NCI-H446 treated with DMSO at 0.1 percent for 48 hours (cell line): ENCODE measurements at places on chromosomes 2 and 18.

- DNase-seq, result no peak
Observed at GRCh38 chr2:132726155-132726554, 56.1 kb upstream of the LYPD1 start.

DNA sequence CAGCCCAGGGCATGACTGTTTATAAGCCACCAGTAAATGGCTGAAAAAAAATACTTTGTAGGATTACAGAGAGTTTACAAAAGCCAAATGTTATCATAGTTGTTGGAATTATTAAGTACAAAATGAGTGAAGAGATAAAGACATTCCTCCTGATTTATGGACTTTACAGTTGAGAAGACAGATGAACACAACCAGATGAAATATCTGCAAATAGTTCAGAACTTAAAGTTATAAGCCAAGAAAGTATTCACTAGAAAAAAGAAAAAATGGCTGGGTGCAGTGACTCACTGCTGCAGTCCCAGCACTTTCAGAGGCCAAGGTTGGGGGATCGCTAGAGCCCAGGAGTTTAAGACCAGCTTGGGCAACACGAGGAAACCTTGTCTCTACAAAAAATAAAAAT, 11.2 kb downstream of the PMAIP1 start:
- DNase-seq, result no peak

DNA sequence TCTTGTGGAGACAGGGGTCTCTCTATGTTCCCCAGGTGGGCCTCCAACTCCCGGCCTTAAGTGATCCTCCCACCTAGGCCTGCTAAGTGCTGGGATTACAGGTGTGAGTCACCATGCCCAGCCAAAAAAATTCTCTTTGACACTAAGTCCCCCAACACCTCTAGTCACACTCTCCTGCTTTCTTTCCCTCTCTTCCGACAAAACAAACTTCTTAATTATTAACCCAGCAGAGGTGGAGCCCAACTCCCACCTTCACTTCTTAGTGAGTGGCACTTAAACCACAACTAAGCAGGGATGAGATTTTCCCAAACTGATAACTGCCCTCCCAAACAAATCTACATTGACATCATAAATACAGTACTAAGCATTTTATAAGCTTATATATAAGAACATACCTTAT, 60.5 kb upstream of the PMAIP1 start:
- DNase-seq, result no peak

GRCh38 chr2:101698014-101698843, 722 bp downstream of the MAP4K4 start:
- DNase-seq, result peak; percentile 9

DNA sequence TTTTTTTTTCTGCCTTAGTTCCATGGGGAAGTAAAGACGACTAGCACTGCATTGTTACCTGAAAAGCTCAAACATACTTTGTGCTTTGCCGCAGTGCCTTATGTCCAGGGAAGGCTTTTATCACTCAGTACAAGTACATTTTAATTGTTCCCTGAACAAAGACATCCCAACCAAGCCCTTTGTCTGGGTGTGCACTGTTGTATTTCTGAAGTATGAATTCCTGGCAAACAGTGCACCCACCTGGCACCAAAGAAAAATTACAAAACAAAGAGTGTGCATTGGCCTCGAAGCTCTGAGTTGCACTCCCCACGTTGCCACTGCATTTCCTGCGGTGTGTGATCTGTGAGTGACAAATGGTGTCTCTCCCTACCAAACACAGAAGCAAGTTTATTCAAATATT, 858.5 kb upstream of the PIK3C3 start:
- DNase-seq, result peak; percentile 31

DNA sequence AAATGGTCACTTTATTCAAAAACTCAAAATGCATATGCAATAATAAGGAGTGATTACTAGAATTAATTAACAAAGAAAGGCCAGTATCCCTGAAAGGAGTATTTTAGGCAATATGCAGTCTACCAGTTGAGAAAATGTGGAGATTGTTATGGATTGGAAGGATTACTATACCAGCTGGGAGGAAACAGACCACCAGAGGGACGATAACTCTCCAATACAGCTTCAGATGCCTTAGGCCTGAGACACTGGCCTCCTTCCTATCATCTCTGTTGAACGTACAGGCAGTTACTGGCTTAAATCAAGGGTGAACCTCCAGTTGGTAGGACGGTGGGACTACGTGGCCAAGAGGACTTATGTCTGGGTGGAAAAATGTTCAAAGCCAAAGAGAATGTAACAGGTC, 336.4 kb upstream of the EPHA4 start:
- no peak for DNase-seq

- DNase-seq, result no peak
Observed at GRCh38 chr18:13138420-13139139, 80.0 kb upstream of the LDLRAD4 start.

DNA sequence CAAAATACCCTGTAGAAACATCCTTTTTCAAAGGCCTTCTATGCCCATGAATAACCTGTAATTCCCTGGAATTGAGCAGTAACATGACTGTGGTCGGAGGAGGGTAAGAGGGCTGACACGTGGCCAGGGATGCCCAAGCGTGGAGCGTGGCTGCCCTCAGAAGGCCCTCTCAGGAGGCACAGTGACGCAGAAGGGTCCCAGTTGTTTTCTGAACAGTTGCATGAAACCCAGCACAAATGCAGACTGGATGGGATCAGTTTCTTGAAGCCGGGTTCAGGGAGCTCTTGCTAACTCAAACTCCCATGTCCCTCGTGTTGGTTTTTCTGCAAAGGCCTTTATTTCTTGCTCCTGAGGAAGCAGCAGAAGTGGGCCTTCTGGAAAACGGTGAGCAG, 237.0 kb downstream of the ALPK2 start:
- no peak for DNase-seq

- no peak for DNase-seq
Observed at GRCh38 chr2:54496920-54497319, 40.8 kb downstream of the SPTBN1 start.

GRCh38 chr2:170722301-170722700, 7.2 kb downstream of the SP5 start:
- no peak for DNase-seq

- DNase-seq, result no peak
Observed at GRCh38 chr2:61722800-61723199, 131.1 kb downstream of the FAM161A start.

GRCh38 chr2:138893746-138894145, 113.6 kb upstream of the NXPH2 start:
- DNase-seq, result no peak

DNA sequence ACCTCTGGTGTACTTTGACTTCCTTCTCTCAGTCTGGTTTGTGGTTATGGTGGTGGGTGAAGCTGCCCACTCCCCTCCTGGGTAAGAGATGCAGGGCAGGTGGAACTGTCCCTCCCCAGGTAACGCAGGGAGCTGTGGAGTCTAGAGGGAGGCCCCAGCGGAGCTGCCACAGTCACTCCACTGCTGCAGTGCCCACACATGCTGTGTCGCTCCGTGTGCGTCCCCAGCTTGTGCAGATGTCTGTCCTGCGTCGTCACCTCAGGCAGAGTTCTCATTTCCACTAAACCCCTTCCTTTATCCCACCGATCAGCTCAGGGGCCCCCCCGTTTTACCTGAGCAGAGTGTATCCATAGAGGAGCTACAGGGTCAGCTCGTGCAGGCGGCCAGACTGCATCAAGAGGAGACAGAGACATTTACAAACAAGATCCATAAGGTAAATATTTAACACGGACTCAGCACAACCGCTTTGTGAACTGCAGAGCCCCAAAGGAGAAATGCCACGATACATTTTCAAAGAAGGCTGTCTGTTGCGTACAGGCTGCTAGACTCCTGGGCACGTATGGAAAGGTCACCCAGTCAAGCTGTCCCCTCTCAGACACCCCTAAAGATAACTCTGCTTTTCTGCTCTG, 87.4 kb downstream of the MTCL1 start:
- DNase-seq, result no peak

- no peak for DNase-seq
Observed at GRCh38 chr2:46000660-46001059, 296.5 kb upstream of the EPAS1 start.
